ENCODE measurements at places on chromosomes 1 and 21.

DNA sequence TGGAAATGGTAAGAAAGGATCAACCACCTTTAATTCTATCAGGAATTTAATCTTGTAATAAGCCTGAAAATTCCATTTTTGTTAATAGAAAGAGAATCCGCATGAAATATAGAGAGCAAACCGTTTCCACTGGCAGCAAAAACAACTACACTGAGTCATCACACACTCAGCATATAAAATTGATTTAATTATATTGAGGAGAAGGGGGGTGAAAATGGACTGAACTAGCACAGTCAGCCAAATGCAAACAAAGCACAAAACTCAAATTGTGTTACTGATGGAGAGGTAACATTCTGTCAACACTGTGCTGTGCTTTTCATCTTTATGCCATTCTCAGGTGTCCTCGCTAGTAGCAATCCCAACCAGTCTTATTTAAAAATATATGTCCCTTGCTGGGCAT is 1583.9 kb downstream of the MRPL39 start:
- DNase-seq, result no peak

GRCh38 chr1:205543351-205544301 is 39.2 kb downstream of the CDK18 start:
- peak; percentile 50 for DNase-seq

- DNase-seq, result no peak
Observed at GRCh38 chr1:46019348-46019747, 113.1 kb downstream of the PIK3R3 start.

DNA sequence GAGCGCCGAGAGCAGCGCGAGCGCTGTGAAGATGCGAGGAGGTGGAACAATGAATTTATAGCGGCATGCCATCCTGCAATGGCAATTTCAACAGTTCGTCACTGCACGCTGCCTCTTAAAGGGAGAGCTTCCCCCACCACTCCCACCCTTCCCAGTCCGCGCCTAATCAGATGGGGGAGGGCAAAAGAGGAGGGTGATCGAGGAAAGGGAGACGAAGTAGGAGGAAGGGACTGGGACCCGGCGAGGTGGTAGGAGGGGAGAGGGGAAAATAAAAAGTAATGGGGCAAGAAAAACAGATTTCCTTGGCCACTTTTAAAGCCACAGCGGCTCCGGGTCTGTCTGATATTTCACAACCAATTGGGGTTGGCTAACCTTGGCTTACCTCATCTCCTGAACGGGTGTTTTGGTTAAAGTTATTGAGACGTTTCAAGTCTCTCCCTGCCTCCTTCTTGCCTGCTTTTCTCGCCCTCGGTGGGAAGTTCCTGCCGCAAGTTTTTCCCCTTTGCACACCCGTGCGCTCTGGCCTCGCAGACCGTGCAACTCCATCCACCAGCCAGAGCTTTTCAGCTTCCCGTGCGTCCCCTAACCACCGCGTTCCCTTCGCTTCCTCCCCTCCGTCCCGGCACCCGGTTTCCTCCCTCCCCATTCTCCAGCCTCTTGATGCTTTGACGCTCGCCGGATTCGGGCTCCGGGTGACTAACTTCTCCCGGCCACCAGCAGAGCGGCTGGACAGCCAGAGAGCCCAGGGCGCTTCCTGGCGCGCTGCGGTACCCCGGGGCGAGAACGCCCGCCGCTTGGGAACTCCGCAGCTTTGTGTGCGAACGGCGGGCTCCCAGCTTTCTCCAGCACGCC is at the start of gene ADAMTS5:
TSS of gene ADAMTS5 (minus strand) at position 27 of the 852 bp plus-strand sequence. CDS start 697 bp downstream, outside the sequence.
- DNase-seq, result no peak

DNA sequence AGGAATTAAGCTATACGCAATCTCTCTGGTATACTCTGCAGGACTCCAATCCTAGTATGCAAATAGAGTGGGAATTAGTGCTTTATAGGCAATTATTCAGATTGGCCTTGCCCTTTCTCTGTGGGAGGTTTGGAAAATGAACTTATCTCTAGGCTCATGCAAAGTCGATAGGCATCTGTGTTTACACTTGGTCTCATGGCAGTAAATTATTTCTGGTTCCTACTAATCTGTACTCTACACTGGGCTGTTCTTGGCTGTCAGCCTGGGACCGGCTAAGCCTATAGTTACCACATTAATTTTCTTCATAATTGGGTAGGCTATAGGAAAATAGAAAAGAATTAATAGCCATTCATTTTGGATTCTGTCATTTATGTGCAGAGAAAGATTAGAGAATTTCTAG is 544.6 kb downstream of the AMY1C start:
- peak; percentile 26 for DNase-seq

GRCh38 chr1:167373398-167373797 is 144.9 kb downstream of the CD247 start:
- DNase-seq, result no peak

DNA sequence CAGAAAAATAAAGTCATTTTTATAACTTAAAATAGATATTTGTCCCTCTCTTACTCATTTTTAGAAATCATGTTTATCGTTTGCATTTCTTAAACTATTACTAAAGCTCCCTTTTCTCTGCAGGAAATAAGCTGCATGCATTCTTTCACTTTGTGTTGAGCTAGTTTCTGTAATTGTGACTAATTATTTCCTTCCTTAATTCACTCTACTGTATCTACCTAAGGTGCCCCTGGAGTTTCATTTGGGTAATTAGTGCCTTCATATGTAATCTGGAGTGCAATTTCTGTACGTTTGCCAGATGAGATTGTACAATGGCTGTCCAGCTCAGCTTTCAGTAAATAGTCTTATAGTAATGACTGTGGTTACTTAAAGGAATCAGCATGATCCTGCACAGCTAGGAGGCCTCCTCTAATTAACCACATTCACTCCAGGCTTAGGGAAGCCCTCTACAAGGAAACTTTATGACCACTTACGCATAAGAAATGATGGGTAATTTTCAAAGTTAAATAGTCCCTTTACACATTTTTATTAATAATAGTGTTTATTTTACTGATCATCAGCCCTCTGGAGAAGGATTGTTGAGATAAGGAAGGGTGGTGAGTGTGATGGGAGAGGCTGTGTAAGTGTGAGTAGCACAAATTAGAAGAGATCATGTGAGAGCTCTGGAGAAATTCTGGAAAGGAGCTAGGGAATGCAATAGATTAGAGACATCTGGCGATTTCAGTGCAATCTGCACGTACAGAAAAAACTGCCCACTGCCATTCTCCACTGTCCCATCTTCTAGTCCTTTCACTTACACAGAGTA is 86.8 kb downstream of the LRRC8C start:
- no peak for DNase-seq

- DNase-seq, result no peak
Observed at GRCh38 chr1:202247837-202248795, 54.5 kb downstream of the LGR6 start.

DNA sequence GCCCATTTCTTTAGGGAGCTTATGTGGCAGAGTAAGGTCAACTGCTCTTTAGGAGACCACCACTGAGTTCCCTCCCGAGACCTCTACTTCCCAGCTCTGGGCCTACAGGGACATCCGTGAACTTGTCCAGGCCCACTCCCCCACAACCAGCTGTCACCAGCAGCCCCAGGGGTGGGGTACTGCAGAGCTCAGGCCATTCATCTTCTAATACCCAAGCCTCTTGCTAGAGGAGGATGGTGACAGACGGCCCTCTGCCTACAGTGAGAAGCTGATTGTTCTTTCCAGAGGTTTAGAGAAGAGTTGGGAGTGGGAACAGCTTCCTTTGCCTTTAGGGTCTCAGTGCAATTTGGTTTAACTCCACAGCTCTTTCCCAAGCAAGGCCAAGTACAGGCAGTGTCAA is 33.2 kb upstream of the ARTN start:
- no peak for DNase-seq

DNA sequence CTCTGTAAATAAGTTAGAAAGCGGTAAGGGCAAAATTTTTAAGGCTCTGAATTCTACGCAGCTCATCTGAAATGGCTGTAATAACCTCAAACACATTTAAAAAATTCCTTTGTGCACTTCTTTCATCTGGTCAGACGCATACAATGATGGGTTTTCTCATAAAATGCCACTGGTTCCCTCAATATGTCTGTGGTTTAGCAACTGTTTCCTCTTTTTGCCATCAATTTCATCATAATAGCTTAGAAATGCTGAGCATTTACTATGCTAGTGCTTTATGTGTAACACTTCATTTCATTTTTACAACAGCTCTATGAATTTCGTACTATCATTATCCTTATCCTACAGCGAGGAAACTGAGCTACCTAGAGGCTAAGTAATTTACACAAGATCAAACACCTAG is 35.3 kb upstream of the DMRTA2 start:
- no peak for DNase-seq

GRCh38 chr21:23811805-23812204 is 1795.5 kb downstream of the MRPL39 start:
- DNase-seq, result no peak

- DNase-seq, result peak; percentile 54
Observed at GRCh38 chr21:42145569-42146272, 73.2 kb upstream of the ABCG1 start.

- DNase-seq, result no peak
Observed at GRCh38 chr1:59004755-59005154, 220.9 kb upstream of the JUN start.

GRCh38 chr1:61699911-61700851 is 24.8 kb downstream of the TM2D1 start:
- DNase-seq, result no peak

- no peak for DNase-seq
Observed at GRCh38 chr1:234316937-234317336, 56.3 kb upstream of the COA6 start.

- DNase-seq, result no peak
Observed at GRCh38 chr1:215376544-215377264, 190.4 kb upstream of the KCTD3 start.

- DNase-seq, result no peak
Observed at GRCh38 chr1:115727706-115728249, 40.7 kb downstream of the CASQ2 start.

- DNase-seq, result no peak
Observed at GRCh38 chr1:26218906-26219494, 15.0 kb upstream of the CEP85 start.

DNA sequence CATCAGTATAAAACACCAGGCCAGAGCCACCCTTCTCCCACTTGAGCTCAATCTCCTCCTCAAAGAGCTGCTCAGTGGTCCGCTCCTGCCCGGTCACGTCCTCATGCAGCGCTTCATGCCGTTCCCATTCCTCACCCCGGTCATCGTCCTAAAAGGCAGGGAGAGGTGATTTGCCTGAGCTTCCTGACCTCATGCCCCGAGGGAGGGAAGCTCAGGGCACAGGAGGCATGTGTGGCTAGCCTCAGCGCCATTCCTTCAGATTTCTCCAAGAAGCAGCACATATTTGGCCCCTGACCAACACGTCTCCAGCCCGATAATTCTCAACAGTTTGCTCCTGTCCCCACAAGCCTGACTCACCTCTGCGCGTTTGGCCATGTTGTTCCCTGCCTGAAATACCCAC is 4.2 kb upstream of the GPN2 start:
- DNase-seq, result no peak

GRCh38 chr1:227893300-227893948 is 54.3 kb downstream of the WNT9A start:
- DNase-seq, result no peak

- DNase-seq, result no peak
Observed at GRCh38 chr21:44485254-44485793, 30.0 kb downstream of the LRRC3 start.

GRCh38 chr1:157272264-157272663 is 134.1 kb upstream of the ETV3 start:
- DNase-seq, result no peak

- DNase-seq, result no peak
Observed at GRCh38 chr1:183306317-183307042, 111.7 kb downstream of the NMNAT2 start.

GRCh38 chr1:14825396-14825795 is 226.9 kb downstream of the KAZN start:
- DNase-seq, result no peak

DNA sequence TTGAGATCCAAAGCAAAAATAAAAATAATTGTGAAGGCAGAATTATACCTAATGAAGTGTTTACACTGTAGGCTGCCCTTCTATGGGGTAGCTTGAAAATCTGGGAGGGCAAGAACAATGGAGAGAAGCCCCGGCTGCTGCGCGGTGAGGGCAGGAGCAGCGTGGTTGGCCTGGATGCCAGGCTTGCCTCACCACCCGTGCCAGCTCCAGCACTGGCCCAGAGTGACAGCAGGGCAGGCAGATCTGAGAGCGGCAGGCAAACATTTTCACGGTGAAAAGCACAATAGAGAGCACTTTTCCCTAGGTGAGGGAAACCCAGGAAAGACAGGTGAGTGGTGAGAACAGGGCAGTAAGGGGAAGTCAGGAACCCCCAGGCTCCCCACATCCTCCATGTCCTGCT is 1.4 kb downstream of the PROK1 start:
- DNase-seq, result no peak

- no peak for DNase-seq
Observed at GRCh38 chr1:111998332-111998731, 8.9 kb upstream of the KCND3 start.

DNA sequence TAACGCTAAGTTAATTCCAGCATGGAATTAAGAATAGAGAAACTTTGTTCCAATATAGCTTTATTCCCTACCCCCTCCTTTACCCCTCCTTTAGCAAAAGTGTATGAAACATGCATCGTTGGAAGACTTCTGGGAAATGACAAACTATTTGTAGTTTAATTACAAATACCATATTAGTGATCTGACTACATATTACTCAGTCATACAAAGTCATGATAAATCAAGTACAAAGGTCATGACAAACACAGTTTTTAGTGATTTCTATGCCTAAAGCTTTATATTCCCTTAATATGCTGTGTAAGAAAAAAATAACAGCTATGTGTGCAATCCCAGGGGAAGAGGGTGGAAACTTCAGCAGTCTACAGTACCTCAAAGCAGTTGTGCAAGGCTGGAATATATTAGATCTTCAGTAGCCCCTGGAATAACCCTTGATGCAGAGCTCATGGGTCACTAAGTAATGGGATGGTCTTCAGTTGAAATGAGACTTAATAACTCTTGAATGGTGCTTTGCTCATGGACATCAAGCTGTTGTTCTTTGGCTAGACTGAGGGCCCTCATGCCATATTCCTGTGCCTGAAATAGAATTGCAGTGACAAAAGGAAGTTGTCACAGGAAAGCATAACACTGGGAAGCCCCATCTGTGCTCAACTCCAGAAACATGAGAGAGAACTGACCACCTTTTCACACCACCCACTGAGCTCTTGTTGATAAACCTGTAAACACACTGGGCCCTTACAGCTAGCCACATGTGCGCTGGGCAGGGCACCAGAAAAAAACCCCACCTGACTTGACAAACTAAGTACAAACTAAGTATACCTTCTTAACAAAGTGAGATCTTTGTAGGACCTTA is 25.3 kb downstream of the ZMYND12 start:
- DNase-seq, result no peak

GRCh38 chr1:8026976-8027747 is 1.1 kb upstream of the ERRFI1 start:
- no peak for DNase-seq

- DNase-seq, result no peak
Observed at GRCh38 chr1:87053446-87053845, 139.0 kb downstream of the HS2ST1 start.

- DNase-seq, result no peak
Observed at GRCh38 chr21:35770101-35770945, 290.0 kb downstream of the SETD4 start.

DNA sequence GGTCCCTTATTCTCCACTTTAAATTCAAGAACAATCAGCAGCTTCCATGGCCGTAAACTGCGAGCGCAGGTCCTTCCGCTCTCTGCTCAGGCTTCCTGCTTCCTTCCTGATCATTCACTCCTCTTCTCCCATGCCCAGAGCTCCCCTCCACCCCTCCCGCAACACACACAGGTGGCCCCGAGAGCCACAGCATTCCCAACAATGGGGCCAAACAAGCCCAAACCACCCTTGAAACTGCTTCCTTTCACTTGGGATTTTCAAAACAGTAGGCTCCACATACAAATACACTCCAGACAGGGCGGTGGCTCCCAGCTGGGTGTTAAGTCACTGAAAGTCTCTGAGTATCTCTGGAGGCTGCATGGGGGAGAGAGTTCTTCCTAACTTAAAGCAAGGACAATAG is 11.4 kb downstream of the FAM89A start:
- no peak for DNase-seq
